ENCODE measurements at places on chromosomes 4 and X. TPM values are rescaled to one million over a fixed set of nuclear protein-coding genes. Genes with fewer than 3 reads are reported as not detected.

GRCh38 chr4:87274803-87275202, 47.9 kb downstream of the HSD17B13 start:
- DNase-seq = no peak

GRCh38 chr4:116183241-116183640, 902.1 kb downstream of the TRAM1L1 start:
- no peak for DNase-seq

DNA sequence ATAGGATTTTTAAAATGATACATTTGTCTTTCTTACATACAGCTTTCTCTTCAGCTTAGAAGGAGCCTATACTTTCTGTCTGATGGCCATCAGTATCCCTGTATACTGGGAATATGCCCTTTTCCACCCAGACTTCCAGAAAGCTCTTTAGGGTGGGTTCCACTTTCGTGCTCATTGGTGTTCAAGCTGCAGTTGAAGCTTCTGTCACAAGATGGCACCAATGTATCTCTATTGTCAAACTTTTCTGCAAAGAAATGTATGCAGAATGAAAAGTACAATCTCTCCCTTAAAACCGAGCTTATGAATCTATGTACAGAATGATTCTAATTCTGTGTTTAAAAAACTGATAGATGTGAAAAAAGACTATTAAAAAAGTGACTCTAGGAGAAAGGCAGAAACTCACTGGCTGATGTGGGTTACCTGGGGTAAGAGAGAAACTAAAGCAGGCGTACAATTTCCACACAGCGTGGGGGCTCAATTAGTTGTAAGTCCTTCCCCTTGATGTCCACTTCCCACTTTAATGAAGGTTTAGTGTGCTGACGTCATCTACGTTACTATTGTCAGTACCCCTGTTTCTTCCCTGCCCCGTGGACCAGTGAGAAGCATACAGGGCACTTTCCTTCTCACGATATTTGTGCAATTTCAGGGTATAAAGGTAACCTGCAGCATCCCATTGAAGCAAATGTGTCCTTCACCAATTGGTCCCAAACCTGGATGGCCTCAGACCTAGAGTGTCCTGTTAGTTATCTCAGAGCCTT, 57.3 kb upstream of the TCEAL2 start:
- peak; percentile 41 for DNase-seq

EGF gene
- total RNA-seq = 15.6 TPM

SASH3 gene
- not detected for total RNA-seq

Measured in NCI-H460 (cell line).